Activated naive CD8-positive, alpha-beta T cell treated with anti-CD3 and anti-CD28 coated beads, Interleukin-2, amount 10 ng/mL, durations not matched to agents 7 days and 5 days (primary cell): ENCODE measurements at places on chromosomes 13 and 19.

GRCh38 chr13:98559169-98559568 is 17.7 kb downstream of the STK24 start:
- DNase-seq: no peak

- DNase-seq: no peak
Measured at GRCh38 chr19:6697291-6697690, 23.2 kb downstream of the C3 start.

- DNase-seq: no peak
Measured at GRCh38 chr13:49781806-49782205, 10.7 kb downstream of the KPNA3 start.

GRCh38 chr19:6417713-6418561 is 6.7 kb downstream of the KHSRP start:
- DNase-seq: no peak

DNA sequence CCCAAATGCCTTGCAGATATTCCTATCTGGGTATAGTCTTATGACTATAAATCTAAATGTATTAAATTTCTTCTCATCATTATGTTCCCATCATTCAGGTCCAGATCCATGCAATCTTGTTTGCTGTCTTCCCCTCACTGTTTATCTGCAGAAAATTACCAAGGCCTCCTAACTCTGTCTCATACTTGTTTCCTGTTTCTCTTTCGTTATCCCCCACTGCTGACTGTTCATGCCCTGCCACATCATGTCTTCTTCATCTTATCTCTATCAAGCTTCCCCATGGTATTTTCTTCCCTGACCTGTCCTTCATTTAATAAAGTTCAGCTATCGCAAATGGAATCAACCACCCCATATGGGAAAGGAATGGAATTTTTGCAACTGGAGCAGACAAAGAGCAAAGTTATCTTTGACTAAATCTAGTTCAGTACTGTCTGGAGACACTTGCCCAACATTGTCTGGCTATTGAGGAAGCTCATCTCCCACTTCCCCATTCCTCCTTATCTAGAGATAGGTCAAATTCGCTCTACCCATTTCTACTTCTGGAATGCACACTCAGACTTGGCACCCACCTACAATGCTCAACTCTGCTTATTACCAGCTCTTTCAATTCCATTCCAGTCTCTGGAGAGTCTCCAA is 1358.1 kb downstream of the EFNB2 start:
- DNase-seq: no peak
